ENCODE measurements at places on chromosomes 13 and 19.

- no peak for DNase-seq
Measured at GRCh38 chr13:99377641-99378040, 70.4 kb upstream of the GPR183 start.

- peak; percentile 34 for DNase-seq
Measured at GRCh38 chr13:105410602-105411001, 1124.9 kb downstream of the EFNB2 start.

GRCh38 chr19:56404705-56405056 lies 549 bp downstream of the ZNF583 start:
- no peak for DNase-seq

DNA sequence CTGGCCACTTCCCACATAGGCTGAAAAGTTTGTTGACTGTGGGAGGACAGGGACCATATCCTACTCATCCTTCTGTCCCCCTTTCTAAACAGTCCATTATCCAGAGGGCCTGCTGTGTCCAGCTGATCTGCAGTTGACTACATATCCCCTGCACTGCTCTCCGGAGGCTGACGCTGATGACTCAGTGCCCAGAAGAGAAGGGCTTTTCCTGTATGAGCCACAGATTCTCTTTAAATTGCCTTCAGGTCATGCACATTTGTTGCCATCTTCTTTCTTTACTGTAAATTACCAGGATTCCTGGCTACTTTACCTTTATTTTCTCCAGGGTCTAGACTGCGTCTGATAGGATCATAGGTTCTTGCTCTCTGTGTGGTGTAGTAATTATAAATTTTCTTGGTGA lies 125.2 kb downstream of the LACC1 start:
- no peak for DNase-seq

- DNase-seq: no peak
Measured at GRCh38 chr19:4038661-4039423, 27.9 kb downstream of the ZBTB7A start.

Measured in C1 segment of cervical spinal cord (tissue), 14 donors.